ENCODE measurements at places on chromosomes 11 and 22. TPM values are rescaled to one million over a fixed set of nuclear protein-coding genes. Genes with fewer than 3 reads are reported as not detected.

DNA sequence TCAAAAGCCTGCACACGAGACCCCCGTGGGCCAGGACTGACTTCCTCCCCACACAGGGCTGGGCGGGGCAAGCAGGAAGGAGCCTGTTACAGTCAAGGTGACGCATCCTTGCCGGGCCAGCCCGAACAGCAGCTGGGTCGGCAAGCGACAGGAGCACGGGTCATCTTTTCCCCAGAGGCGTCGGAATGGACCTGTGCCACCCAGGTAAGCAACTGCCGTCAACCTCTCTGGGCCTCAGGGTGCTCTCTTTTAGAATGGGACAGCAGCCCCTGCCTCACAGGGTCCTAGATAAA lies at the start of gene CYTH4:
Gene CYTH4 (plus strand): TSS at position 124 of the 293 bp plus-strand sequence. CDS start 62 bp downstream, at position 186.
- DNase-seq, result no peak

GRCh38 chr11:130474637-130475400 lies 26.4 kb downstream of the ADAMTS15 start:
- DNase-seq, result no peak

DNA sequence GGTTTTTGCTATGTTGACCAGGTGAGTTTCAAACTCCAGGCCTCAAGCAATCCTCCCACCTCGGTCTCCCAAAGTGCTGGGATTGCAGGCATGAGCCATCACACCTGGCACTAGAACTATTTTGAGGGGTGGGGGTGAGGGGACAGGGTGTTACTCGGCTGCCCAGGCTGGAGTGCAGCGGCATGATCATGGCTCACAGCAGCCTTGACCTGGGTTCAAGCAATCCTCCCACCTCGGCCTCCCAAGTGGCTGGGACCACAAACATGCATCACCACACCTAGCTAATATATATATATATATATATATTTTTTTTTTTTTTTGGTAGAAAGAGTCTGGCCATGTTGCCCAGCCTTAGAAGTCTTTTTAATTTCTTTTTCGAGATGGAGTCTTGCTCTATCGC lies 17.1 kb upstream of the IFITM3 start:
- no peak for DNase-seq

GRCh38 chr22:20948450-20948849 lies 18.6 kb upstream of the AIFM3 start:
- no peak for DNase-seq

ACRV1 gene
- total RNA-seq, result not detected

Data from HT-29 (cell line).